ENCODE measurements at places on chromosomes 7 and 10.

GRCh38 chr7:158588085-158588877 is 658 bp upstream of the PTPRN2 start:
- H3K27ac ChIP-seq = no peak overlapping the region
- H3K4me3 ChIP-seq = peak overlapping the region; percentile 55
- H3K27me3 ChIP-seq = peaks cover 35% of the 10 kb centered on the region

DNA sequence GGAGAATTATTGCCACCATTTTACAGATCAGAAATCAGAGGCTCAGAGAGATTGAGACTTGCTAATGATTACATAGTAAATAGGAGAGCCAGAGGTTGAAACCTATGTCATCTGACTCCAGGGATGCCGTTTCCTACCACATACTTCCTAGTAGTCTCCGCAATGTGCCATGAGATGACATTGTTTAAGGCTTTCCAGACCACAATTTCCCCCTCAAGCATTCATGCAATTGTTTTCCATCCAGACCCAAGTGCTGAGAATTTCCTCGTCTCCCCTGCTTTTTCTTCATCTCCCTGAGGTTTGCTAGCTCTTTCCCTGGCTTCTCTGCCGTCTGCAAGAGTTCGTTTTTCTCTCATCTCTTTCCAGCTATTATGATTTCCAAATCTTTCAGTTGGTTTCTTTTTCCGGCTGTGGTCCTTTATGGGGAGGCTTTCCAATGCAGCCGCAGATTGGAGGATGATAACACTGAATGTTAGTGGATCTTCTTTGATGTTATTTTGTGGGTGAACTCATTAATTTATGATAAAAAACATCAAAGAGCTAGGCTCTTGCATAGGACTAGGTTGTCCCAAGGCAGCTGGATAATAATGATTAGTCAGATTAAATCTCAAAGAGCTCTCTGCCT is 6.9 kb upstream of the GOLGA7B start:
- H3K36me3 ChIP-seq = no peaks in the 10 kb centered on the region
- no peaks in the 10 kb centered on the region for H3K27me3 ChIP-seq
- peaks cover 5% of the 10 kb centered on the region for H3K4me1 ChIP-seq
- no peak for DNase-seq
- H3K27ac ChIP-seq = no peak overlapping the region

GRCh38 chr7:2394566-2395082 is 8.8 kb upstream of the CHST12 start:
- DNase-seq = no peak
- H3K27me3 ChIP-seq = no peaks in the 10 kb centered on the region
- H3K27ac ChIP-seq = no peak overlapping the region
- H3K4me1 ChIP-seq = peaks cover 3% of the 10 kb centered on the region
- H3K36me3 ChIP-seq = peaks cover 7% of the 10 kb centered on the region

DNA sequence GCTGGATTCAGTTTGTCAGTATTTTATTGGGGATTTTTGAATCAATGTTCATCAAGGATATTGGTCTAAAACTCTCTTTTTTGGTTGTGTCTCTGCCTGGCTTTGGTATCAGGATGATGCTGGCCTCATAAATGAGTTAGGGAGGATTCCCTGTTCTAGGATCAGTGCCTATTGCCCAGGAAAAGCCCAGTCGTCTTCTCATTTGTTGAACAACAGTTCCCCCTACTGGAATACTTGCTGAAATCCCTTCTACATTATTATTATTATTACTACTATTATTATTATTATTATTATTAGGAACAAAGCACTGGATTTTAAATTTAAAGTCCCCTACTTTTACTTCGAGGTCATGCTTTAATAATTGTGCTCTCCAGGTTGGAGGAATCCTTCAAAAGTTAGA is 528.9 kb downstream of the MAGI2 start:
- no peak overlapping the region for H3K4me3 ChIP-seq
- DNase-seq = no peak
- H3K4me1 ChIP-seq = no peaks in the 10 kb centered on the region
- H3K27me3 ChIP-seq = no peaks in the 10 kb centered on the region
- no peaks in the 10 kb centered on the region for H3K36me3 ChIP-seq
- H3K27ac ChIP-seq = no peak overlapping the region

DNA sequence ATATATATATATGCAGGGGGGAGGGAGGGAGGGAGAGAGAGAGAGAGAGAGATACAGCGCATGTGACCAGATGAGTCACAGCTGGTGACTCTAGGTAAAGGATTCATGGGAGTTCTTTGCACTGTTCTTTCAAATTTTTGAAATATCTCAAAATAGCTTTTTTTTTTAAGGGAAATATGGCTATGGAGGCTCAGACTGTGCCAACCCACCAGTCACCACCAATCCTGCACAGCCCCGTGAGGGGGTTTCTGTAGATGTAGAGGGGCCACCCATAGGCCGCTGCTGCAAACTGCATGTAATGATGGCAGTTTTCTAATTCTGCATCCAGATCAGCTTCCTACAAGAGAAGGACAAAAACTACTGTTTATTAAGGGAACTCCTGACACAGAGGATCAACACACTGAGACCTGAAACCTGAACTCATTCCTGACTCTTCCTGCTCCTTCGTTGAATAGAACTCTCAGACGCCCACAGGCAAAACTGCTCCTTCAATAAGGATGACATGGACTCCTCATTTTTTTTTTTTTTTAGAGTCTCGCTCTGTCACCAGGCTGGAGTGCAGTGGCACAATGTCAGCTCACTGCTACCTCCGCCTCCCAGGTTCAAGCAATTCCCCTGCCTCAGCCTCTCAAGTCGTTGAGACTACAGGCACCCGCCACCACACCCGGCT is 17.3 kb downstream of the DAGLB start:
- H3K4me3 ChIP-seq = no peak overlapping the region
- no peaks in the 10 kb centered on the region for H3K4me1 ChIP-seq
- no peak for DNase-seq
- no peak overlapping the region for H3K27ac ChIP-seq
- peaks cover 75% of the 10 kb centered on the region for H3K36me3 ChIP-seq
- H3K27me3 ChIP-seq = no peaks in the 10 kb centered on the region

- no peaks in the 10 kb centered on the region for H3K4me1 ChIP-seq
- no peak overlapping the region for H3K27ac ChIP-seq
- peak; percentile 76 for DNase-seq
These were observed 84.2 kb downstream of the STRA8 start for GRCh38 chr7:135317676-135318325.

DNA sequence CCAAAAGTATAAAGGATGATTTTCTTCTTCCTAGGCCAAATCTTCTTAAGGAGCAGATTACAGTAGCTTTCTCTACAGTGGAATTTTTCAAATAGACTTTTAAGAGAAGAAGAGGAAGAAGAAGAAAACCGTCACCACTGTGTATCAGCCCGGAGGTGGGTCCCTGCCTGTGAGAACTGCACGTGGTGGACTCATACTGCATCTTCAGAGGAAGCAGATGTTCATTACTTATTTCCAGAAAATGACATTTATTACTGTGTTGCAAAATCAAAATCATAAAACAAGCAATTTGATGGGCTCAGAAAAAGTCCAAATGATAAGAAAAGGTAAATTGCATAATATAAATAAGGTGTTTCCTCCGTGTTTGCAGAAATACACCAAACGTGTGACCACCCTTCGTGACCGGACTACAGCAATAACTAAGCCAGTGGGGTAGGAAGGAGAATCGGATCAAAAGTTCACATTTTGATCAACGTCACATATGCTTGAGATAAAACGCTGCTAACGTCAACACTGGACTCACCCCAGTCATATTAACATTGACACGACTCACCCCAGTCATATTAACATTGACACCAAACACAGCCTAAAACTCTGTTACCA is 179.2 kb downstream of the PTPRN2 start:
- DNase-seq = no peak
- H3K4me1 ChIP-seq = no peaks in the 10 kb centered on the region
- no peak overlapping the region for H3K27ac ChIP-seq
- H3K36me3 ChIP-seq = no peaks in the 10 kb centered on the region
- no peaks in the 10 kb centered on the region for H3K27me3 ChIP-seq

GRCh38 chr7:77942431-77942830 is 143.9 kb downstream of the PHTF2 start:
- no peaks in the 10 kb centered on the region for H3K27me3 ChIP-seq
- H3K4me1 ChIP-seq = no peaks in the 10 kb centered on the region
- no peak overlapping the region for H3K27ac ChIP-seq
- peaks cover 14% of the 10 kb centered on the region for H3K36me3 ChIP-seq
- no peak overlapping the region for H3K4me3 ChIP-seq

- DNase-seq = no peak
- H3K4me1 ChIP-seq = peaks cover 8% of the 10 kb centered on the region
- no peak overlapping the region for H3K27ac ChIP-seq
- no peaks in the 10 kb centered on the region for H3K27me3 ChIP-seq
- H3K4me3 ChIP-seq = no peak overlapping the region
These were observed 195.0 kb upstream of the SVIL start for GRCh38 chr10:29829776-29830175.

DNA sequence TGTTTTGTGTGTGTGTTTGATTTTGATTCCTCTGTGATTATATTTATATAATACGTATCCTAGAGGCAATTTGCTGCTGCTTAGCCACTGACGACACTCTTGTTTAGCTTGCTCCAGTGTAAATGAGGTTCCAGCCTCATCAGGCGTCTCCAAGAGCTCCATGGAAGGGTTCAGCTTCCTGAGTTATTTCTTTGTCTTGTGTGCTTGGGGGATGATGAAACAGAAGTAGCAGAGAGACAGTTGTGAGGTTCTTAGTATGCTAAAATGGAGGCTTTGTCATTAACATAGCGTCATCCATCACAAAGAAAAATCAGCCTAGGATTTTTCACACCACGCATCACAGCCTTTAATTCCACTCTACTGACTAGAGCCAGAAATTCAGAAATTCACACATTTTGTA is 85.1 kb downstream of the KLF6 start:
- H3K36me3 ChIP-seq = no peaks in the 10 kb centered on the region
- no peak for DNase-seq
- H3K27me3 ChIP-seq = no peaks in the 10 kb centered on the region
- H3K4me3 ChIP-seq = no peak overlapping the region
- no peaks in the 10 kb centered on the region for H3K4me1 ChIP-seq

DNA sequence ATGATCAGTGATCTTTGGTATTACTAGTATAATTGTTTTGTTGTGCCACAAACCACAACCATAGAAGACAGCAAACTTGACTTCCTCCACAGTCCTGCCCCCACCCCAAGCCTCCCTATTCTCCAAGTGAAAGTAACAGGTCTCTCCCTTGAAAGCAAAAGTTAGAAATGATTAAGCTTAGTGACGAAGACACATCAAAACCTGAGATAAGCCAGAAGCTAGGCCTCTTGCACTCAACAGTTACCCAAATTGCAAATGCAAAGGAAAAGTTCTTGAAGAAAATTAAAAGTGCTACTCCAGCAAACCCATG is 7.5 kb downstream of the SAR1A start:
- peaks cover 22% of the 10 kb centered on the region for H3K36me3 ChIP-seq
- H3K4me3 ChIP-seq = no peak overlapping the region
- no peaks in the 10 kb centered on the region for H3K27me3 ChIP-seq
- no peak for DNase-seq
- H3K4me1 ChIP-seq = peaks cover 3% of the 10 kb centered on the region

- peak; percentile 85 for DNase-seq
- H3K4me3 ChIP-seq = peak overlapping the region; percentile 42
- peaks cover 6% of the 10 kb centered on the region for H3K4me1 ChIP-seq
- H3K27ac ChIP-seq = peak overlapping the region; percentile 54
- peaks cover 7% of the 10 kb centered on the region for H3K36me3 ChIP-seq
These were observed 78.9 kb downstream of the MKI67 start for GRCh38 chr10:128047351-128047750.

DNA sequence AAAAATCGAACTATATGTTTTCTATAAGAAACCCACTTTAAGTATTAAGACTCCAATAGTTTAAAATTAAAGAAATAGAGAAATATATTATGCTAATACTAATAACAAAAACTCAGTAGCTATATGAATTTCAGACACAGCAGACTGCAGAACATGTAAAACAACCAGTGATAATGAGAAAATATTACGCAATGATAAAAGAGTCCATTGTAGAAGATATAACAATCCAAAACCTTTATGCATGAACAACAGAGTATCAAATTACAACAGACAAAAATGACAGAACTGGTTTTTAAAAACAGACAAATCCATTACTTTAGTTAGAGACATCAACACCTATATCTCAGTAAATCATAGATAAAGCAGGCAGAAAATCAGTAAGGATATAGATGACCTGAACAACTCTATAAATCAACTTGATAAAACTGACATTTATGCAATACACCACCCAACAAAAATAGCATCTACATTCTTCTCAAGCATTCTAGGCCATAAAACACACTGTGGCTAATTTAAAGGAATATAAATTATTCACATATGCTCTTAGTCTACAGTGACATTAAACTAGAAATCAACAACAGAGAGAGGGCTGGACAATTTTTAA is 669.5 kb upstream of the GHITM start:
- no peak for DNase-seq
- no peaks in the 10 kb centered on the region for H3K4me1 ChIP-seq
- H3K4me3 ChIP-seq = no peak overlapping the region
- H3K27me3 ChIP-seq = no peaks in the 10 kb centered on the region

DNA sequence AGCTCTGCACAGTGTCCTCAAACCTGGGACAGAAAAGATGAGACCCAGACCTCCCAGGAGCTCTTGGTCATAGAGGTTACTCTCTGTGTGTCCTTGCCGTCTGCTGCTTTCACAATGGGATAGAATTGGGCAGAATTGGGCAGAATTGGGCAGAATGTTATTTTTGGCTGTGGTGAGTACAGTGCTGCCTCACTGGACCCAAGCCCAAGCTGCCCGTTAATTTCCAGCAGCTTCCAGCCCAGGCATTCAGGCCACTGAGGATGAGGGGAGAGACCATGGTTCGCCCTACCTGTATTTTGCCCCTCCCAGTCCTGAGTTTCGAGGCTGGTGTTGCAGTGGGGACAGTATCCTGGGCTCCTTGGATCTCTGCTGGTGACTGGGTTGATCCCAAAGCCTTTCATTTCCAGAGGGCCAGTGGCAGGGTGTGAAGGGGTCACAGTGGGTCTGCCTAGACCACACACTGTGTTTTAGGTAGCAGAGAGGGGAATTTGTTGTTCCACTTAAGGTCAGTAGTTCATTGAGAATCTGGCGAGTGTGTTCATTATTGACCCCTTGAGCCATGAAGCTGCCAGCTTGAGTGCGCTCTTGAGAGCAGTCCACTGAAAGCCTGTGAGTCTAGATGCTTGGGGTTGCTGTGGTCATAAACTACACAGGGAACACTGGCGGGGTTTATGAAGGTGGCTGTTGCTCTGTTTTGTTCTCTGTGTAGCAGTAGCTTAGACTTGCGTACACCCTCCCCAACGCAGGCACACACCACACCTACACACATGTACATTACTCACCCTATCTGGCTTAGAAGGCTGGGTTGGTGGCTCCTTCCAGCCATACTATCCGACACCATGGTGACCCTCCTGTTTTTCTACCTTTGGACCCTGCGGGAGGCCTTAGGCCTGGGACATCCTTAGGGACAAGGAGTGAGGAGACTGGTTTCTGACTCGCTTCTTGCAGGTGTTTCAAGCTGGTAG is 23.5 kb downstream of the NACAD start:
- H3K4me1 ChIP-seq = no peaks in the 10 kb centered on the region
- no peaks in the 10 kb centered on the region for H3K27me3 ChIP-seq
- no peak overlapping the region for H3K4me3 ChIP-seq
- DNase-seq = peak; percentile 51
- H3K36me3 ChIP-seq = peaks cover 16% of the 10 kb centered on the region

GRCh38 chr10:62498271-62498670 is 124.1 kb downstream of the ZNF365 start:
- H3K4me3 ChIP-seq = no peak overlapping the region
- DNase-seq = no peak
- H3K27ac ChIP-seq = no peak overlapping the region
- H3K27me3 ChIP-seq = no peaks in the 10 kb centered on the region

GRCh38 chr10:29105516-29106215 is 183.2 kb upstream of the LYZL1 start:
- H3K27ac ChIP-seq = no peak overlapping the region
- no peak overlapping the region for H3K4me3 ChIP-seq
- H3K36me3 ChIP-seq = no peaks in the 10 kb centered on the region
- H3K4me1 ChIP-seq = no peaks in the 10 kb centered on the region
- no peaks in the 10 kb centered on the region for H3K27me3 ChIP-seq
